ENCODE measurements at places on chromosomes 12 and 14.

- no peak for DNase-seq
These were observed 25.5 kb upstream of the DTX1 start for GRCh38 chr12:113030875-113031525.

DNA sequence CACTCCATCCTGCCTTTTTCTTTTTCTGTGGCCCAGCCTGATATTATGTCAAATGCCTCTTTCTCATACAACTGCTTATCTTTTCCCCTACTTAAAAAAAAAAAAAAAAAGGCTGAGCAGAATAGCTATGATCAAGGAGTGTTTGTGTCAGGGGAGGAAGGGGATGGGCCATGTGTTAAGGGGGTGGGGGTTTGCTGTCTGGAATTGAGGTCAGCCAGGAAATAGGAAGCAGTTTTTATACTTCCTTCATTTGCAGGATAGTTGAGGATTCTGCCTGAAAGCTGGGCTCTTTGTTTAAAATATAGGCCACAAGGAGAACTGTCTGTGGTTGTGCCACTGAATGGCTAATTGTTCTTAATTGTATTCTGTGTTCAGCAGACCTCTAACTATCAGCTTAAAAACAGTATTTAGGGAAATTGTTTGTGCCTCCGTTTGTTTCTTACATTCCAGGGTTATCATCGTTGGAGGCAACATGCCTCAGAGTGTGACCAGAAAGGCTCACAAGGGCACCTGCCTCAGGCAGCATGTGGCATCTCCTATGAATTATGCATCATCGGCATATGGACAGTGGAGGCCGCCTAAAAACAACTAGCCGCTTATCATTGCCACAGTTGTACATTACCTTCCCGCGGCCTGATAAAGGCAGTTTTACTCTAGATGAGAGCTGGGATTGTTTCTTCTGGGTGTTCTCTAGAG is 96.0 kb downstream of the SRGAP1 start:
- DNase-seq: no peak

GRCh38 chr14:80872645-80873044 is 68.9 kb downstream of the CEP128 start:
- no peak for DNase-seq

GRCh38 chr12:72207486-72208409 is 64.4 kb upstream of the TRHDE start:
- no peak for DNase-seq

GRCh38 chr12:120774169-120774916 is 48.7 kb downstream of the ACADS start:
- DNase-seq: no peak

GRCh38 chr14:89037065-89037464 is 212.6 kb downstream of the TTC8 start:
- DNase-seq: no peak

GRCh38 chr12:17097674-17098073 is 491.7 kb upstream of the LMO3 start:
- DNase-seq: no peak

DNA sequence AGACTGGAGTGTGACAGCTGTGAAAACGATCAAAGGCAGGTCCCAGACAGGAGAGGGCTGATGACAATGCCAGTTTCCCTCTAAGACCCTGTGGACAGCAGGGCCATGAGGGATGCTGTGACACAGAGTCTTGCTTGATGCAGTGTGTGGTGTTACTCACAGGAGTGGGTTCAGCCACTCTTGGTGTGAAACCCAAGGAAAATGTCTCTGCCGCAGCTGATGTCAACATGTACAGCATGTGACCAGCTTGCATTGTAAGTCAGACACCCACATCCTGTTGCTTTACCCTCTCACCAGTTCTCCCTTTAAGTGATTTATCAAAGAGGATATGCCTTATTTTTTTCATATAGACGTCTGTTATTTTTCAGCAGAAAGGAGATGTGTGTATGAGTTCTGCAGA is 268.6 kb downstream of the BTG1 start:
- peak; percentile 84 for DNase-seq

DNA sequence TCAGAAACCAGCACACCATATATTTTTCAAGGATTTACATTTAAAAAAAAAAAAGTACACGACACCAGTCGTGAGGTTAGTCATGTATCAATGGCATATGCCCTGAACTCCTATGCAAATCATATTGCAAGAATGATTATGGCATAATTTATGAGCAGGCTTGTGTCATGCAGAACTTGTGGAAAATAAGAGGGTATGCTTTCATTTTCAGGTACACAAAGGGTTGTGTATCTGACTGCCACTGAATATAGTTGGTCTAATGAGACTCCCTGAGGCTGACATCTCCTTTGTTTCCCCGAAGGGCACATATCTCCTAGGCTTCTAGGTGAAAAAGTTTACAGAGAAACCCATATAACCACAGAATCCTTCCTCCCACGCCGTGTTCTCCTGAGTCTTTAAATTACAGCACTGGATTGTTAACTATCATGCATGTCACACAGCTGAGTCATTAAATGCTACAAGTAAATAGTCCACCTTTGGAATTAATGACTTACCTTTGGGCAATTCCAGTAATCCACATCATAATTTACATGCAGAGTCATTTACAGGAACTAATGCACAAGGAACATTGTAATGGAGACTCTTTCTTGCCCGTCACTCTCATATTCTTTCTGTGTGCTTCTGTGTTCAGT is 356.7 kb upstream of the DIO2 start:
- DNase-seq: no peak

GRCh38 chr12:110694330-110694901 is 5.5 kb upstream of the HVCN1 start:
- no peak for DNase-seq

GRCh38 chr14:64442300-64442988 is 22.9 kb upstream of the AKAP5 start:
- DNase-seq: no peak

DNA sequence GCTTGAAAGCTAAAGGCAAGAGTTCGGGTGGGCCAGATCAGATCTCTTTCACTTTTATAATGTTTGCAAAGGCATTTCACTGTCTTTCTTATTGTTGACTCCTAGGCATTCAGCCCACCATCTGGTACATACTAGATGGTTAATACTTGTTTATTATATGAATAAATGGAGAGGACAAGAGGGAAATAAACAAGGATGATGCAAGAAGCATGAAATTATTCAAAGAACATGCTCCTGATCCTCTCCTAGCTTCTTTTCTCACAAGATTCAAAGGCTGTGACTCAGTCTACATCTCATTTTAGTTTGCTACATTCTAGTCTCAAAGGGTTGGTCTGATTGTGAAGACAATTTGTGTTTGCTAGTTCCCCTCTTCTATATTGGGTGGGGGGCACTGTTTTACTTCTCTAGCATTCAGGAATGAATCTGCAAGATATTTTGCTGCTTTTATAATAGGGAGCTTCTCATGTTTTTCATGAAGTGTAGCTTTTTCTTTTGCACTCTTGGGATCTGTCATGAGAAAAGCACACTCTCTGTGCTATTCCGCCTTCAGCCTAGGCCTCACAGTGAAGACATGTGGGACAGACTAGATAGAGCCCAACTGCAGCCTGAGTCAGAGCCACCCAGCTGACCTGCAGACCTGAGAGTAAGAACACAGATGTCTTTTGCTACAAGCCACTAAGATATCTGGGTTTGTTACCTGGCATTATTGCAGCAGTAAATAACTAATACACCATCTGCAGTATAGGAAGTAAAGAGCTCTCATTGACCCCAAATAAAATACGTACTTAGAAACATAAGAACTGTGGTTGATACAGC is 65.7 kb downstream of the PTHLH start:
- no peak for DNase-seq

GRCh38 chr12:79294590-79294989 is 396.2 kb downstream of the PAWR start:
- DNase-seq: no peak

- no peak for DNase-seq
These were observed 126.6 kb downstream of the ZFP36L1 start for GRCh38 chr14:68666236-68666635.

GRCh38 chr12:88925454-88925853 is 345.2 kb upstream of the KITLG start:
- no peak for DNase-seq

DNA sequence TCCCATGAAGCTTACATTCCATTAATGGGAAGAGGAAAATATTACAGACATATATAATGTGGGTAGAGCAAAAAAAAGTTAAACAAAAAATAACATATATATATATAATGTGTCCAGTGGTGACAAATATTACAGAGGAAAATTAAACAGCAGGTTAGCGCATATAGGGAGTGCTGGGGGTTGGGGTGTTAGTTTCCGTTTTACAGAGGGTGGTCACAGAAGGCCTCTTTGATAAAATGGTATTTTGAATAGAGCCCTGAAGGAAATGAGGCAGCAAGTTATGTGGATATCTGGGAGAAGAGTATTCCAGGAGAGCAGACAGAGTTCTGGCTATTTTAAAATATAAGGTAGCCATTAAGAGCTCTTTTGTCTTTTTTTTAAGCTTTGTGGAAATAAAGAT is 73.2 kb downstream of the DCAF5 start:
- no peak for DNase-seq

GRCh38 chr14:68566075-68566474 is 226.8 kb downstream of the ZFP36L1 start:
- no peak for DNase-seq

GRCh38 chr14:54738009-54738408 is 164.6 kb downstream of the GCH1 start:
- no peak for DNase-seq

GRCh38 chr14:87873741-87874140 is 119.2 kb downstream of the GALC start:
- DNase-seq: no peak

- DNase-seq: no peak
These were observed 2.5 kb upstream of the CACNA2D4 start for GRCh38 chr12:1920971-1921370.

- DNase-seq: no peak
These were observed 10.7 kb upstream of the GPX2 start for GRCh38 chr14:64953310-64953654.

DNA sequence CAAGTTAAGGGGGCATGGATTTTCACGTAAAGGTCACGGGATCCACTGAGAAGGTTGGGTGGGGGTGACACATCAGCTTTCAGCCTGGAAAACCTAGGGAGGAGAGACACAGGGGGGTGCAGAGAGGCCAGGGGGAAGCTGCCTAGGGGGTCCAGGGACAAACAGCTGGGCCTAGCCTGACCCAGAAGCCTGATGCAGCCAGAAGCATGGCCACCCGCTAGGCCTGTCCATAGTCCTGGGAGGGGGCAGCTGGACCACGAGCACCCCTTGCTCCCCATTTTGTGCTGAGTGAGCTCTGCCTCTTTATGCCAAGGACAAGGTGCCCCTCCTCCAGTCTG is 322.7 kb upstream of the RTL1 start:
- DNase-seq: no peak

- no peak for DNase-seq
These were observed 768.1 kb upstream of the TBX3 start for GRCh38 chr12:115451780-115452736.

DNA sequence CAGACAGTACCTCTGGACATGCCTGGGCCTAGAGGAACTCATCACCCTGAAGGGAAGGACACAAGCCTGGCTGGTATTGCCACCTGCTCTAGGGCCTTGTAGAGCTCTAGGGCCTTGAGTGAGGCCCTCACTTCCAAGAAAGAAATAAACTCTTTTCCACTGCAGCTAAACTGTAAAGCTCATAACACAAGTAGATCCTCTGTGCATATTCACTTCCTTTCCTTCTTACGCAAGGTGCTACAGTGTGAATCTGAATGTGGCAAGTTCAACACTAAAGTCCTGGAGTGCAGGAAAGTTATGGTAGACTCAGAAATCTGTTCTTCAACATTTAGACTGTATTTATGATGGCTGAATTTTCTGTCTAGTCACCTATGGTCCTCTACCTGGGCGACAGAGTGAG is 14.5 kb downstream of the RNASE3 start:
- DNase-seq: no peak

- no peak for DNase-seq
These were observed 232.5 kb upstream of the FOXN3 start for GRCh38 chr14:89649451-89650075.

DNA sequence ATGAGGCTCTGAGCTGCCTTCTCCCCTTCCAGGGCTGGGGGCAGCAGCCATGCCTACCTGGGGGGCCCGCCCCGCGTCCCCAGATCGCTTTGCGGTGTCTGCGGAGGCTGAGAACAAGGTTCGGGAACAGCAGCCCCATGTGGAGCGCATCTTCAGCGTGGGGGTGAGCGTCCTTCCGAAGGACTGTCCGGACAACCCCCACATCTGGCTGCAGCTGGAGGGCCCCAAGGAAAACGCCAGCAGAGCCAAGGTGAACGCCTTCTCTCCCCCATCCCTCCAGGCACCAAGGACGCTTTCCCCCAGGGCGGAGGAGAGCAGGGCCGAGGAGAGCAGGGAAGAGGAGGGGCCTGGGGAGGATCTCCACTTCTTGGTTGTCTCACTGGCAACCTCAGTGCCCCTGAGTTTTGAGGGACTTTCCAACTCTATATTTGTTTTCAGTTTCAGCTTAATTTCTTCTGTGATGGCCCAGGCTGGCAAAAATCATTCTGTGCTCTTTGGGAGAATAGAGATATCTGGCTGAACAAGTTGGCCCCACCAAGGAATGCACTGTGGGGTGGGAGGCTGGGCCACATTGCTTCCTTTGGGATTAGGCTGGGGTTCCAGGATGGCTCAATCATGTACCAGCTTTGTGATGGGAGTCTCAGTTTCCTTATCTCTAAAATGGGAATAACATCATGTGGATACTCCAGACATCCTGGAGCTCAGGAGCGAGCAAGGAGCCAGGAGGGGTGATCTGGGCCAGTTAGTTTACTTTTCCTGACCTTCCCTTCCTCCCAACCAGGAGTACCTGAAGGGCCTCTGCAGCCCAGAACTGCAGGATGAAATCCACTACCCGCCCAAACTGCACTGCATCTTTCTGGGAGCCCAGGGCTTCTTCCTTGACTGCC is 1.2 kb downstream of the KHNYN start:
- DNase-seq: peak; percentile 25

- no peak for DNase-seq
These were observed 30.5 kb upstream of the GRIP1 start for GRCh38 chr12:66709457-66709773.

GRCh38 chr14:95486875-95487668 is 29.4 kb downstream of the SYNE3 start:
- no peak for DNase-seq

DNA sequence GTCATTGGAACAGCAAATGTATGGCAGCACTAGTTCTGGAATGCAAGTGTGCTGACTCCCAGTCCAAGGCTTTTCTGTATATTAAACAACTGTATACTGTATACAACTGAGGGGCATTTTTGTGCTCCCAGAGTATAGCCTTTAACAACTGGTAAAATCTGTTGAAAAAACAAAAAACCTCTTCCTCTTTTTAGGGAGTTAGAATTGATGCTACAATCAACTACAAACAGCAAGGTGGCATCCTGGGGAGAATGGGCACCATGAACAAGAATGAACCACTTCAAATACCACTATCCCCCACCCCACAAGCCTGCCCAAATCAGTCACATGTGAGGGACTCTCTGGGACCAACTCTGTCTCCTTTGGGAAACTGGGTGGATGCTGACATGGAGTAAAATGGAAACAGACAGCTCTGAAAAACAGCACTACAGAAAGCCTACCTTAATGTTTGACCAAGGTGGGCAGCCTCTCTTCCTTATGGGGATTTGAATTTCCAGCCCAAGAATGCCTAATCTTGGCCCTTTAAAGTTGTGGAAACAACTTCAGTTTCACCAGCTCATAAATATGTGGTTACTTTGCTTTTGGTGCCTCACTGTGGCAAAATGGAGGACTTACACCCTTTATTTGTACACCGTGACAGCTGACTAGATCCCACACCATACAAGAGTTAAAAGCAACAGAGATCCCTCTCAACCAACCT is 7.5 kb downstream of the VTI1B start:
- peak; percentile 14 for DNase-seq

- DNase-seq: no peak
These were observed 2.2 kb downstream of the PIP4K2C start for GRCh38 chr12:57593187-57593586.

All from T follicular helper cell (primary cell).